NCI-H2029 treated with DMSO at 0.1 percent for 48 hours (cell line): ENCODE measurements at places on chromosomes 13 and 19.
A peak's percentile ranks its signal among the peaks of the same experiment; 100 is the strongest.

GRCh38 chr13:29129616-29130015 is 309.5 kb downstream of the MTUS2 start:
- DNase-seq, result no peak

GRCh38 chr19:6060600-6061375 is 49.5 kb downstream of the RFX2 start:
- no peak for DNase-seq

GRCh38 chr19:18208098-18208951 is 4.5 kb upstream of the RAB3A start:
- no peak for DNase-seq

DNA sequence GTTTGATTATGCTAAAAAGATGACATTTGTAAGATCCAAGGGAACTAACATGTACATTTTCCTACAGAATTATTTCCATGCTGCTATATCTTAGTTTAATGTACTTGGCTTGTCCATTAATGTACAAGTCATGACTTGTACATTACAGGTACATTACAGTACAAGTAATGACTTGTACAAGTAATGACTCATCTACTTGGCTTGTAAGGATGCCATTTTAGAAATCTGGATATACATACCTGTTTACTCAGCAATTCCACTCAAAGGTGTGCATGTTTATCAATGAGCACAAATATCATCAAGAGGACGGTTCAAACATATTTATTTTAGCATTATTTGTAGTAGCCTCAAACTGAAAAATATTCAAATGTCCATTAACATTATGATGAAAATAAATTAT is 87.0 kb upstream of the TRPC4 start:
- DNase-seq, result no peak

- DNase-seq, result no peak
Measured at GRCh38 chr19:19077103-19077502, 13.3 kb downstream of the SLC25A42 start.

GRCh38 chr19:14514215-14514863 is 3.9 kb downstream of the DNAJB1 start:
- DNase-seq, result no peak

GRCh38 chr13:45928843-45929242 is 77.3 kb upstream of the SIAH3 start:
- peak; percentile 14 for DNase-seq

DNA sequence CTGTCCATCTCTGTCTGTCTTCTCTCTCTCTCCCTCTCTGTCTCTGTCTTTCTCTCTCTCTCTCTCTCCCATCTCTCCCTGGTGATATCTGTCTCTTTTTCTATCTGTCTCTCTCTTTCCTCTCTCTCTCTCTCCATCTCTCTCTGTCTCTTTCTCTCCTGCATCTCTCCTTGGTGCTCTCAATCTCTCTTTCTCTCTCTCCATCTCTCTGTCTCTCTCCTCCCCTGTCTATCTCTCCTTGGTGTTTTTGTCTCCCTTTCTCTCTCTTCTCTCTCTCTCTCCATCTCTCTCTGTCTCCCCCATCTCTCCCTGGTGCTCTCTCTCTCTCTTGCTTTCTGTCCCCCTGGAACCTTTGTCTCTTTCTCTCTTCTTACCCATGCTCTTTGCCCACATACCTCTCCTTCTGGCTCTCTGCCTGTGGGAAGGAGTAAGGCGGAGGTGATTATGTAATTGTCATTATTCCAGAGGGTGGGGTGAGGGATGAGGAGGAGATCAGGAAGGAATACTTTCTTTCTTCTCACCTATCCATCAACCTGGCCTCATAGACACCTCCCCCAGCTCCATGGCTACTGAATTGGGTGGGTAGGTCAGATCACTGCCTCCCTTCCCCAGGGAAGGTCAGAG is 30.9 kb upstream of the CYP2B6 start:
- DNase-seq, result no peak

DNA sequence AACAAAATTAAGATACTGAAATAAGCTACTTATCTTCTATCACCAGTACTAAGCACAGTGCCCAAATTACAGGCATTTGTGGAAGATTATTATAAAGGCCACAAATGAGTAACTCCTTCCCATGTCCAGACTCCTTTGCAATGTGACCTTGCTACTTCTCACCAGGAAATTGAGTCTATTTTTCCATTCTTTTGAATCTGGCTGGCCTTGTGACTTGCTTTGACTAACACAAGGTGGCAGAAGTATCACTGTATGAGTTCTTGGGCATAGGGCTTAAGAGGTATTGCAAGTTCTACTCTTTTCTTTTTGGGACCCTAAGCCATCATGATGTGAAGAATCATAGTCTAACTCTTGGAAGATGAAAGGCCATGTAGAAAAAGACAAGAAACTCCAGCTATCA is 49.9 kb downstream of the UGGT2 start:
- DNase-seq, result no peak

DNA sequence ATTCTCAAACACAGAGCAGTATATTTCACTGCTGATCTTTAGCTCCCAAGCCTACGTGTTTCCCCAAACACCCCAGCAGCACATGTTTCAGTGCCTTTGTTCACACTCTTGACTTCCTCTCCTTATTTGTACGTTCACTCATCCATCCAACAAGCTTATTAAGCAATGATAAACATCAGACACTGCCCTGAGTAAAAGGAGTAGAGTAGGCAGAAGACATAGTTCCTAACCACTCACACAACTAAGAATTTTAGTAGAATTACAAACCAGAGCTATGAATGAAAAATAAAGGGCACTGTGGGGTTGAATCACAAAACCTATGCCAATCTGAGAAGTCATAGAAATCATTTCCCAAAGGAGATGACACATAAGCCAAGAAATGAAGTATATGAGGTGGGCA is 213.5 kb downstream of the DIAPH3 start:
- DNase-seq, result no peak

GRCh38 chr13:51734786-51735185 is 69.2 kb downstream of the DHRS12 start:
- DNase-seq, result no peak

DNA sequence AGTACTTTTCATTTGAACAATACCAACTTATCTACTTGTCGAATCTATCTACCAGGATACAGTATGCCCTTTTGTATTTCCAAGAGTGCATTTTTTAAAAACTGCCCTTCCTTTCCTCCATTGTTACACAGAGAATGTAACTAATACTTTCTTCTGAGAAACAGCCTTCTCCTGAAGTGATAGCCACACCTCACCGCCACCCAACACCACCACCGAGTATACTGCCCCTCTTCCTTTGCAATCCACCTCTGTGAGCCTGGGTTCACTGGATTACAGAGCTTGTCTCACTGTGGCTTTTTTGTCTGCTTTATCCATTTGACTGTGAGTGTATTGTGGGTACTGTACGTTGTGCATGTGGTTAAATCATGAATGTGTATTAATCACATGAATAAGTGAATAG is 305.4 kb downstream of the KLF12 start:
- DNase-seq, result no peak

DNA sequence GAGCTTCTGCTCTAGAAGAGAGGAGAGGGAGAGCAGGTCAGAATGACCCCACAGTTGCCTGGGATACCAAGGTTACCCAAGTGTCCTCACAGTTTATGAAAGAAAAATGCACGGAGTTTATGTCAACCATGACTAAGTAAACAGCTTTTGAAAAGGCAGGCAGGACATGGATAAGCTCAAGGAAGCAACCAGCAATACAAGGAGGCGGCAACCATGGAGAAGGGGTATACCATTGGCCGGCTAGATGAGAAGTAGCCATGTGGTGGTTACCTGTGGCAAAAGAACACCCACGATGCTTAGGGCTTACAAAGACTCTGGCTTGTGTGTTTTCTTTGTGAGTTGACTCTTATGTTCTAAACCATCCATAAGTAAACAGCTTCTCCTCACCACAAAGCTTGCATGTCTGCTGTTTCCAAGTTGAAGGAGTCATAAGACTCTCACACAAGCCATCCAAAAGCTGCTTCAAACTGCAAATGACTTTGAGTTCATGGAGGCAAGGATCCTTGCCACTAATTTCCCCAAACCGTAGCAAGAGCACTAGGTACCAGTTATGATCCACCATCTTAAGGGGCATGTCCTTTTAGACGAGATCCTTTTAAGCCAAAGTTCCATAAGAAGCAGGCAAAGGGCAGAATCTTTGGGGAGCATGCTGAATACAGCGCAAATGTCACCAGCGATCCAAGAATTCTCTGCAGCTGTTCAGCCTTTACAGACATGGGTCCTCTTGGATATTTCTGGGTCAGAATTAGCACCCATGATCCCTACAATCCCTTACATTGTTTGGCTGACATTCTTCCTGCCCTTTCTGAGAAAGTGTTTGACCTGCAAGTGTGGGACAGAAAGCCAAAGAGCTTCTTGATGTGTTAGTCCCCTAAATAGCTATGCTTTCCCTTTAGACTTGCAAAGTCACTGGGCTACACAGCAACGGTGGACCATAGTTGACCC is 74.8 kb upstream of the IPO5 start:
- DNase-seq, result no peak

DNA sequence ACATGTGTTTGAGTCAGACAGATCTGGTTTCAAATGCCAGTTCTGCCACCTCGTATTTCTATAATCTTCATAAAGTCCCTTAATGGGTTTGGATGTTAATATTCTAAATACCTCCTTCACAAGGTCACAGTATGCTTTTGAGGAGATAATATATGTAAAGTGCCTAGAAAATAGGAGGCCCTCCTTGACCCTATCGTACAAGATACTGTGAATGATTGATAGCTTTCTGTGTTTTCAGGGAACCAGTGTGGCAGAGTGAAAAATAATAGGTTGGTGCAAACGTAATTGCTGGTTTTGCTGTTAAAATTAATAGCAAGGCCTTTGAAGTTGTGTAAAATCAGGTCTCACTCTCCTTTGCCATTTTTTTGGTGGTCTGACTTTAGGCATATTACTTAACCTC is 77.5 kb upstream of the SCEL start:
- DNase-seq, result no peak

- no peak for DNase-seq
Measured at GRCh38 chr19:44984005-44984404, 17.3 kb upstream of the RELB start.
